COR-L47 (cell line): ENCODE measurements at places on chromosomes 5 and 9.

DNA sequence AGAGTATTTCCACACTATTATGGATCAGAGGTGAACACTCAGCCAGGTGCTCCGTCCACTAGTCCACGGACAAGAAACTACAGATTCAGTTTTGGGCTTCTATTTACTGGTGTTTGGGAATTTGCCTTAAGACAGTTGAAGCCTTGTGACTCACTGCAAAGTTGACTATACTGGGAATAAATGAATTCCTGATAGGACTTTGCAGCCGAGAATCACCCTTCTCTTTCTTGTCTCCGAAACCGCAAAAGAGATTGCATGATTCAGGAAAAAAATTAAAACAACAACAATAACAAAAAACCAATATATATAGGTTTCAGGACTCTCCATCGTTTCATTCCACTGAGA lies 716 bp downstream of the TMEM171 start:
- DNase-seq = no peak

GRCh38 chr9:27337833-27338526 lies 41.0 kb upstream of the EQTN start:
- DNase-seq = no peak

- DNase-seq = no peak
Observed at GRCh38 chr9:18296702-18297055, 177.3 kb upstream of the ADAMTSL1 start.

- no peak for DNase-seq
Observed at GRCh38 chr9:3243683-3244082, 282.1 kb downstream of the RFX3 start.
